ENCODE measurements at places on chromosomes 7 and 10.

- no peak for DNase-seq
Observed at GRCh38 chr7:105277341-105277740, 111.4 kb downstream of the SRPK2 start.

- no peak for DNase-seq
Observed at GRCh38 chr7:155893664-155894063, 81.4 kb upstream of the SHH start.

GRCh38 chr7:1818575-1819258 is 148.6 kb downstream of the ELFN1 start:
- DNase-seq: no peak

- no peak for DNase-seq
Observed at GRCh38 chr10:131429141-131429540, 117.6 kb upstream of the TCERG1L start.

- DNase-seq: no peak
Observed at GRCh38 chr7:37977243-37977642, 56.8 kb downstream of the EPDR1 start.

DNA sequence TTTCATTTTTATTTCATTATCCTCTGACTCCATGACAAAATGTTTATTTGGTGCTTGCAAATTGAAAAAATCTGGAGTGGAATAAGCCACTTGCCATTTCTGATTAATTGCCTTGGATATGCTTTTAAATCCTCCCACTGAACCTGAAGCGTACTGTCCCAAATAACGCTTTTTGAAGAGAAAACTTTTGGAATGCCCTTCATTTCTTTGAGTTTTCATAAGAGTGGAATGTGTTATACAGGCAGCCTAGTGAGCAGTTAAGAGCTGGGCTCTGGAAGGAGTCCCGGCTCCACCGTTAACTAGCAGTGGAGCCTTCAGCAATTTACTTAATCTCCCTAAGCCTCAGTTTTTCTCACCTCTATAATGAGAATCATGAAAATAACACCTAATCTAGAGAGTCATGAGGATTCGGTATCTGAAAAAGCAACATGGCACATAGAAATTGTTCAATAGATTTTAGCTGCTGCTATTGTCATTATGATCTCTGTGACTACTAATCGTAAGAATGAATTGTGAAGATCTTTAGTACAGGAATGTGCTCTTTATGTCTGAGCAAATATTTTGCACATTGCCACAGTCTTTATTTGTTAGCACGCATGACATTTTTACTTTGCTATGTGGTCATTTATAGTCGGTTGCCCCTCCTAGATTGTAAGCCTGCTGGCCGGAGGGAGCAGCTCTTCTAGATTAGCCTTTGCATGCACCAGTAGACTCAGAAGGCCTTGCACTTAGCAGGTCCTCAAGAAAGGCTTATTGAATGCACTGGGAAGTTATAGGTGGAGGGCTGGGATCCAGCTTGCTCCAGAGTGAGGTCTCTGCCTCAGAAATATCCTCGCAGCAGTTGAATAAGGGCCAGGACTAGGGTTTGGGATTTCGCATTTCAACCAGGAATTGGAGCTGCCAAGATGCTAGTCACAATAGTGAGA is 59.4 kb downstream of the PLCE1 start:
- DNase-seq: no peak

DNA sequence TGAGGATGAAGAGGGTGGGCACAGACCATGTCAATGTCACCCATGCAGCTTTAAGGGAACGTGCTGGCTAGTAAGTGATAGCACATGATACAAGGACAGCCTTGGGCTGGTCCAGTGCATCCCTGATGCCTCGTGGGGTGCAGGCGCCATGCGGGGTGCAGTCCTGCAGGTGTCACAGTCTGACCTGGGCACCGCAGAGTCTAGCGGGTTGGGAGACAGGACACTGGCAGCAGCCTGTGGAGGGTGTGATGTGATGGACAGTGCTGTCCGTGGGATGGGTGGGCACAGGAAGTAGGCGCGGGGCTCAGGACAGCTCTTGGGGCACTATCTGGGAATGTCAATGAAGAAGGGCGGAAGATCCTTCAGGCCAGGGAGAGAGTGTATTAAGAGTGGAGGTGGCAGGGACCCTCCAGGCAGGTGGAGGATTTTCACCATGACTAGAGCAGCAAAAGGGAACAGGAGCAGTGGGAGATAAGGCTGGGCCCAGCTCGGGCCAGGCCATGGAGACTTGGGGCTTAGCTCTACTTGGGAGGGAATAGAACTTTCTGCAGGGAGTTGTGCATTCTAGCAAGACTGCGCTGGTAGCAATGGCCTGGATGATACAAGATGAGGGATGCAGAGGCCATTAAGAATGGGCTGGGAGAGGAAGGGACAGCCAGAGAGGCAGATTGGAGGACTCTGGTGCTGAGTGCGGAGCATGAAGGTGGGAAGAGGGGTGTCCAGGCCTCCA is 122.5 kb downstream of the PTPN20 start:
- DNase-seq: no peak

- no peak for DNase-seq
Observed at GRCh38 chr7:75992083-75992755, 2.2 kb downstream of the TMEM120A start.

- no peak for DNase-seq
Observed at GRCh38 chr10:76548716-76549115, 1088.9 kb downstream of the KCNMA1 start.
